ENCODE measurements at places on chromosomes 3 and 15.

DNA sequence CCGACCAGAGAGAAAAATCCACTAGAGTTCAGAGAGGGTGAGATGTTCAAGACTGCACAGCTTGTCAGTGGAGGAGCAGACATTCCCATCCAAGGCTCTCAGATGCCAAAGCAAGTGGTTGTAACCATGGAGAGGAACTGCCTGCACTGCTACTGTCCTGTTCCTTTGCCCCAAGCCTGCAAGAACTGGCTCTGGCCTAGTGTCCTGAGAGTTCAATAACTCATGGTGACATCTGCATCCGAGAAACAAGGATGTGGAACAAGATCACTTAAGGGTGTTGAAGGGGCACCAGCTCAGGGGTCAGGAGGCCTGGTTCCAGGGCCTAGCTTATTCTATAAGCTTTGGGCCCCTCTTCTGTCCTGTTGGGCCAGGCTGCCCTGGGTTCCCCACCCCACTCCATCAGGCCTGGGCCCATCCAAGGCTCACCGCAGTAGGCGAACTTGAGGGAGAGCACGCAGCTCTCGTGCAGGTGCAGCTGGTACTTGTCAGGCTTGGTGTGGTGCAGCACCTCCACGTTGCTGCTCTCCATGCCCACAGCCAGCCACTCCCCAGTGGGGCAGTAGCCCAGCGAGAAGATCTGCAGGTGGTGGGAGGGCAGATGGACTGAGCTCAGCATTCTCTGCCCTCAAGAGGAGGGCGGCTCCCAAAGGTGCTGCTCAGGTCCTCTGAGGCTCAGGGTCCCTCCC is 45.6 kb downstream of the TLE3 start:
- DNase-seq: no peak

DNA sequence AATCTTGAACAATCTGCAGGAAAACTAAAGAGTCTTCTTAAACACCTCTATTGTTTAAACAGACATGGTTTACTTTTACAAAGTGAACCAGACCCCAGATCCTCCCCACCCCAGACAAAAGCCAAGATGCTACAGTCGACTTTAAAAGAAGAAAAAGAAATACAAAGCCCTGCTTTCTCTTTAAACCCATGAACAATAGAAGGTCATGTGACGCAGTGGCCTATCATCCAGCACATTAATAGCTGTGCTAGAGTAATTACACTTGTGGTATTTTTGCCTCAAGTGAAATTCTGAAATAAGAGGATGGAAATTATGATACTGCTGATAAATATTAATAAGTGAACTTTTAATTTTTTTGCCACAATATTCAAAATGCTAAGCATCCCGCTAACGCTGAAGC is 613.4 kb downstream of the FOXP1 start:
- no peak for DNase-seq

DNA sequence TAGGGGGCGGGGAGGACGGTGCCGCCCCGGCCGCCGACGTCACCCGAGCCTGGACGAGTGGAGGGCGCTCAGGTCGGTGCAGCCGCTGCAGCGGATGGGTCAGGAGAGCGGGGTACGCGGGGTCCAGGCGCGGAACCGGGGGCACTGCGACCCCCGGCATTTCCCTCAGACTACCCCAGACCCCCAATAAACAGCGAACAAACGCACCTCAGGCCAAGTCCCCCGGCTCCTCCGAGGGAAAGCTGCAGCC is 78.9 kb downstream of the IQSEC1 start:
- DNase-seq: no peak

GRCh38 chr3:146921693-146922092 is 316.5 kb upstream of the PLSCR5 start:
- DNase-seq: no peak

- DNase-seq: no peak
Measured at GRCh38 chr15:63495343-63495742, 9.1 kb upstream of the USP3 start.

- no peak for DNase-seq
Measured at GRCh38 chr3:59258550-59259260, 208.9 kb upstream of the CFAP20DC start.

DNA sequence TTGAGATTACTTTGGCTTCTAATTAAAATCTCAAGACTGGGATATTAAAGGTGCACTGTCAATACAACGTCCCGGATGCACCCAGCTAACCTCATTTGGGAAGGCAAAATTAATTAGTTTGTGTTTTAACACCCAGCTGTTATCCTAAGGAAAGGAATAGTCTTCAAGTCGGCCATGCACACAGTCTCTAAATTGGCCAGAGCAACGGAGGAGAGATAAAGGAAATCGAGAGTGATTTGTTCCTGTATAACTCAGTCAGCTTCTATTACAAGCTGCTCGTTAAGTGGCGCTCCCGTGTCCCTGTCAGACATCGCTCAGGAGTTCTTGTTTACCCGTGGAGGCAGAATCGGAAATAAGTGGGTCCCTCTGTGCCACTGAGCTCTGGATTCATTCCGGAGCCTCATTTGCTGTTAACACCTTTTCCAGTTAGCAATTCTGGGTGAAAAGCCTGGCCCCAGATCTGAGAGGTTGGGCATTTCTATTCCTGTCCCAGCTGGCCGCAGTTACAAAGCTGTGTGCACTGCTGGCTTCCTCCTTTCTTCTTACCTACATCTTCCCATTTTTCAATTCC is 63.9 kb downstream of the ST8SIA2 start:
- DNase-seq: no peak
